ENCODE measurements at places on chromosomes 1 and 21.

DNA sequence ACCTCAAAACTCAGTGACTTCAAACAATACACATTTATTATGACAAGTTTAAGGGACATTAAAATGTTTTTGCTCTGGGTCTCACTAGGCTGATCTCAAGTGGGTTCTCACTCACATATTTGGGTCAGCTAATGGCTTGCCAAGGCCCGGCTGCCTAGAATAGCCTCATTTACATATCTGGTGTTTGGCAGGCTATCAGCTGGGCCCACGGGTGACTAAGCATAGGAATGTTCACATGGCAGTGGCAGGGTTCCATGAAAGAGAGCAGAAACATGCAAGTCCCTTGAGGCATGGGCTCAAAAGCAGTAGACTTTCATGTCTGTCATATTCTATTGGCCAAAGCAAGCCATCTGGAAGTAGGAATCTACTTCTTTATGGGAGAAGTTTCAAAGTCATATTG, 492.6 kb downstream of the KCNT2 start:
- DNase-seq: peak; percentile 53

DNA sequence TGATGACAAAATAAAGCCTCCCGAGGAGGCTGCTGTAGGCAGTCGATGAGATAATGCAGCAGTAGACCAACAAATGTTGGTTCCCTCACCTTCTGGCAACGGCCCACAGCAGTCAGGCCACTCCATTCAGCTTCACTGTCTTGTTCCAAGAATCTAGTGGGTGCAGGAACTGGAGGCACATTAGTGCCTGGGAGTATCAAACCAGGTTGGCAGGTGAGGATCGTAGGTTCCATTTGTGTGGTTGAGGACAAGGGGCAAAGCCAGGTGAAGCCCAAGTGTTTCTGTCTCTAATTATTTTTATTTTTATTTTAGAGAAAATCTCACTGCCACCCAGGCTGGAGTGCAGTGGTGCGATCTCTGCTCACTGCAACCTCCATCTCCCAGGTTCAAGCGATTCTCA, 13.3 kb downstream of the FBXO2 start:
- no peak for DNase-seq

DNA sequence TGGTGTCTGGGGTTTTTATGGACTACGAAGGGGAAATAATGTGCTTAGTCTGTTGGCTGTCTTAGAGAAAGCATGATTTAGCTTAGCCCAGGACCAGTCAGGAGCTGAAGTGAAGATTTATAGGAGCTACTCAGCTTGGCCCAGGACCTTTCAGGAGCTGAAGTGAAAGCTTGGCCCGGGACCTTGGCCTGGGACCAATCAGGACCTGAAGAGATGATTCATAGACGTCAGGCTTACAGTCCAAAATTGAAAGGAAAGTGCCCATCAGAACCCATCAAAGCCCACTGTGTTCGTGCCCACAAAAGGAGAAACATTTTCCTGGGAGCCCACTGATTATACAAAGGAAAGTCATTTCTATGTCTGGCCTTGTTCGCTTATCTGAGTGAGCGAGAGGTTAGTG, 35.6 kb downstream of the MSTO1 start:
- DNase-seq: peak; percentile 13

- no peak for DNase-seq
Observed at GRCh38 chr21:41593051-41593759, 85.2 kb upstream of the TMPRSS2 start.

GRCh38 chr1:155474146-155474545, 88.5 kb downstream of the ASH1L start:
- no peak for DNase-seq

DNA sequence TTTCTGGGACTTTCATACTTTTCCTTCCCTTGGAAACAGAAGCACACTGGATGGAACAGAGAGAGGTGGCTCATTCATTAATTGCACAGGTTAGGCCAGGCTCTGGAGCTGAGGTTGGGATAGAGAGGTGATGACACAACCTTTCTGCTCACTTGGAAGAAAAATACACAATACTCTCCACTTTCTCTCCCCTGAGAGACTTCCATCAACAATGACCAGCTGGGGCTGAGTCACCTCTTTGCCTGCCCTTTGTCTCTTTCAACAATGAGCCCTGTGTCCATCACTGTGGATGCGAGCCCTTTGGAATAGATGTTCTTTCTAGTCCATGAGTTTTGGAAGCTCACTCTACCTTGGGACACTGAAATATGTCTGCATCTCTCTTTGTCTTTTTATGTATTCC, 43.1 kb downstream of the ATP2B4 start:
- no peak for DNase-seq

- no peak for DNase-seq
Observed at GRCh38 chr1:229158341-229158921, 112.5 kb upstream of the RAB4A start.

DNA sequence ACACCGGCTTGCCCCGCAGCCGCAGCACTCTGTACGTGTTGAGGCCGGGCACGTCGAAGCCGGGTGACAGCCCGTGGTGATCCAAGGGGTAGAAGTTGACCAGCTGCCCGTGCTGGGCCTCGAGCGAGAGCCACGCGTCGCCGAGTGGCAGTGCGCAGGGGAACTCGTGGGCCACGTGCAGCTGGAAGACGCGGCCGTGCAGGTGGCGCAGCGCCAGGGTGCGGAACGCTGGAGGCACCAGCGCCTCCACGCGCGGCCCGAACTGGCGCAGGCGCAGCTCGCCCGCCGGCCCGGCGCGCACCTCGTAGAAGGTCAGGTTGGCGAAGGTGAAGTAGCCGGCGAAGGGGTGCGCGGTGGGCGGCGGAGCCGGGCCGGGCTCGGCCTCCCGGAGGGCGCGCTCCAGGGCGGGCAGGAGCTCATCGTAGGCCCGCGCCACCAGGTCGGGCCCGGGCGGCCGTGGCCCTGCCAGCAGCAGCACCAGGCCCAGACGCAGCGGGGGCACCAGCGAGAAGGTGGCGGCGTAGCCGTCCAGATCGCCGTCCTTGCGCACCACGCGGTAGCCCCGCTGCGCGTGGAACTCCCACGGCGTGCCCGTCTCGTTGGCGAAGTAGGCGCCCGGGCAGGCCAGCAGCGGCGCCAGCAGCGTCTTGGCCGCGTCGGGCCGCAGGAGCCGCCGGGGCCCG, 19.5 kb downstream of the LACTBL1 start:
- no peak for DNase-seq

DNA sequence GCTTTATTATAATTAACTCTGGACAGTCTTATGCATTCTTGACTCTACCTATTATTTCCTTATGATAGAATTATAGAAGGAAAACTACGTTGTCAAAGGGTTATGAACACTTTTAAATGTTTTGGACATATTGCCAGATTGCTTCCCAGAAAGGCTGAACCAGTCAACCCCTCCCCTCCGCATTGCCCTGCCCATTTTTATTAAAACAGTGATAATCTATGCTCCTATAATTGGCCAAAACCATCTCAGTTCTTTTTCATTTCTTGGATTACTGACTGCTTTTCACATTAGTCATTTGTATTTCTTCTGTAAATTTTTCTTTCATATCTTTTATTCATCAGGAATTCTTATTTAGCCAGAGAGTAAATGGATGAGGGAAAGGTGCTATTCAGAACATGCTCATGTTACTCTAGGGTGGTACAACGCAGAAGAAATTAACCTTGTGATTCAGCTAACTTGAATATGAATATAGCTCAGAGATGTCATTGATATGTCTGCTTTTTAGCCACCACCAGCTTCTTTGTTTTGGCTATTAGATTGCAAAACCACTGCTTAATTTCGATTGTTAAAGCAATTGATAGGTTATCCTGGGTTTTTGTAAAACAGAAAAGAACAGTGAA, 32.1 kb downstream of the KDM1A start:
- no peak for DNase-seq

GRCh38 chr1:83802460-83803152, 196.3 kb downstream of the TTLL7 start:
- no peak for DNase-seq

GRCh38 chr1:232695621-232696385, 65.9 kb upstream of the SIPA1L2 start:
- no peak for DNase-seq

- no peak for DNase-seq
Observed at GRCh38 chr1:232340446-232340845, 289.5 kb downstream of the SIPA1L2 start.

DNA sequence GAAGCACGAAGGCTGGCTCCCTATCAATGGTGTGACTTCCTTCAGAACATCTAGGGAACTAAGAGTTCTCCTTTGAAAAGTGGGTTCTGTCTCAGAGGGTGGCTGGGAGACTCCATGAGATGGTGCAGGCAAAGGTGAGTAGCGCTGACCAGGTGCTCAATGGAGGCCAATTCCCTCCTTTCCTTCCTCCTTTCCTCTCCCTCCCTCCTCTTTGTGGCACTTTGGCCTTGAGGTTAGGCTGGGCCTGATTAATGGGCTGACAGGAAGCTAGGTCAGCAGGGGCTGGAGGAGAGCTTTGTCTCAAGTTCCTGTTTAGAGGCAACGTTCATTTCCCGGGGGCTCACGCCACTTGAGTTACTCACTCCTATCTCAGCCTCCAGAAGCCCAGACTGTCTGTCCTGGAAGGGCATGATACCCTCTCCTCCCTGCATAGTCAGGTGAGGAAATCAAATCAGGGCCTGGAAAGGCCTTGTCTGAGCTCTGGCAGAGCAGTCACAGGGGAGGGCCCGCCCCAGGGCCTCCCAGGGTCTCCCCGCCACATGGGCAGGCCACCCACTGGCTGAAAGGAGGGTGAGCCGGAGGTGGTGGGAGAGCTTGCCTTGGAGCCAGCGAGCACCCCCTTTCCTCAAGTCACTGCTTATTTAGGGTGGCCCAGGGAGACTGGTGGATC, 58.4 kb upstream of the SSBP3 start:
- no peak for DNase-seq

DNA sequence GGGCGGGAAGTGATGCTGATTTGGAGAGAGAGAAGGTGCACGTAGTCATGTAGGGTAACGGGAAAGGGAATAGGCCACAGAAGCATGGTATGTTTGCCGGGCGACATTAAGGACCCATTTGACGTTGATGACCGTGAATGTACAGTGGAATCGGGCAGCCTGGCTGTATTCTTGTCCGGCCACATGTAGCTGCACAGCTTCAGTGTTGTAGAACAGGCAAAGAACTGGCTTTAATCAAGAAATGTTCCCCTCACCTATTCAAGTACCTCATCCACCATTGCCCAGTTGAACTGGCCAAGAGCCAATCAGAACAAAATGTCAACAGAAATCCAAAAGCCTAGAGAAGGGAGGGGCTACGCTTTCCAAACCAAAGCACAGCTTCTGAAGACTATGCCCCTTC, 104.8 kb downstream of the DHRS3 start:
- no peak for DNase-seq

- DNase-seq: no peak
Observed at GRCh38 chr1:235307158-235308124, 20.5 kb downstream of the ARID4B start.

DNA sequence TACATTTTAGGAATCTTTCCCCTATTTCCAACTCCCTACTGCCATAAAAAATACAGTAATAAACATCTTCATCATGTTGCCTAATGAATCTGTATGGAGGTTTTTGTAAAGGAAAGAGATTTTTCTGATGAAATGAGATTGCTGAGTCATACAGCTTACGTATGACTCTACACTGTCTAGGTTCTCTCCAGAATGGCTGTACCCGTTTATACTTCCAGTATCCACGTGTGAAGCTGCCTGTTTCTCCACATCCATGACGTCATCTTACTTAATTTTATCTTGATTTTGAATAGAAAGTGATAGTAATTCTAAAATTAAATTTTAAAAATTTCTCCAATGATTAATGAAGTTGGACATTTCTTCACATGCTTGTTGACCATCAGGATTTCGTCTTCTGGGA, 103.7 kb downstream of the COQ8A start:
- no peak for DNase-seq

GRCh38 chr1:23019863-23020625, 776 bp downstream of the KDM1A start:
- DNase-seq: no peak

DNA sequence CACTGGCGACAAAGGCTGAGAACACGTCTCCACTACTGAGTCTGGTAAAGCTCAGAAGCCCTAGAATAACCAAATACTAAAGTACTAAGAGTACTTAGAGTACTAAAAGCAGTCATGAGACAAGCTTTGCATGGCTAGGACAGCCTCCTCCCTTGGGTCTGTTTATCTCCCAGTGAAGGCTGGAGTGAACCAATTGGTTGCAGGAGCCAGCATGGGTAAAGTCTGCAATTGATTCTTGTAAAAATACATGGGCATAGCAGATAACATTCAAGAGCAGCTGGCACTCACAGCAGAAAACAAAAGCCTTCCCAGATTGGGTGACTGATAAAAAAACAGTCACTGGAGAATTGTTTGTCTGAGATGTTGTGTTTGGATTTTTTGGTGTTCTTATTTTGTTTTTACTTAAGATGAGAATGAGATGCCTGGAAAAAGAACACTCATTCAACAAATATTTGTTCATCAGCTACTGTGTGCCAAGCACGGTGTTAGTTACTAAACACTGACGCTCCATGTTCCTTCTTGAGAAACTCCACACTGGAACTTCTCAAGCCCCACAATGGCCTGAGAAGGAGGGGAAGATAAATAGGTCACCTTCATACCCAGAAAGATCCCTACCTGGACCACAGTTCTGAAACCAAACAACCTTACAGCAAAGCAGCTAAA, 3.7 kb downstream of the IRF6 start:
- DNase-seq: no peak

GRCh38 chr21:36059823-36060158, 535 bp downstream of the SETD4 start:
- no peak for DNase-seq

DNA sequence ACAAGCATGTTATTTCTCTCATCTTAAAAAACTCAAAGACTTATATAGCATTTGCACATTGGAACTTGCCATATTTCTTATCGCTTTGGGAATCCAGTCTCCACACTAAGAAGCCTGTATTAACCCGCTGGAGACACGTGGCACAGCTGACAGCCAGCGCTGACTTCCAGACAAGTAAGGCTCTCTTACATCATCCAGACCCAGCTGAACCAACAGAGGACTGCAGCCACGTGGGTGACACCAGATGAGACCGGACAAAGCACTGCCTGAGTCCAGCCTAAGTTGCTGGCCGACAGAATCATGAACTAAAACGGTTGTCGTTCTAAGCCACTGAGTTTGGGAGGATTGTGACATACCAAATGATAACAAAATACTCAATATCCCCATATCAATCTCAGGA, 6.3 kb upstream of the CD247 start:
- DNase-seq: no peak

DNA sequence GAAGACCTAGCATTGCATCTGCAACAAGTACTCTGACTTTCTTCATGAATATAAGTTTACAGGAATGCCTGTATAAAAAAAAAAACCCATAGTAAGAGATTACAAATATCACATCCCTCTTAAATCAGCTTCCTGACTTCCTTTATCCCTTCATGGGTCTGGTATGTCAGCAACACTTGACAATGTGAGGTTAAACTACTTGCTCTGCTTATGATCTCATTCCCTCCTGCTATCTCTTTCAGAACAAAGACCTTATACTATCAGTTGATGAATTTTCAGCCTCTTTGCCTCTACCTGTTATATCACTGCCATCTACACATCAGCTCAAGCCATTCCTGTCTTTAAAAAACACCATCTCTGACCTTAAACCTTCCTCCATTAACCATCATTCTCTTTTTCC, 130.9 kb upstream of the SAMSN1 start:
- DNase-seq: no peak
